ENCODE measurements at places on chromosomes 1 and 21.

- no peak overlapping the region for H3K27ac ChIP-seq
- no peaks in the 10 kb centered on the region for H3K4me1 ChIP-seq
- H3K36me3 ChIP-seq: no peaks in the 10 kb centered on the region
- peaks cover 1% of the 10 kb centered on the region for H3K27me3 ChIP-seq
- H3K4me3 ChIP-seq: peak overlapping the region; percentile 5
- no peak for DNase-seq
These were observed 626 bp downstream of the CXADR start for GRCh38 chr21:17513214-17514123.

GRCh38 chr1:115888976-115889375 lies 48.0 kb upstream of the NHLH2 start:
- H3K36me3 ChIP-seq: no peaks in the 10 kb centered on the region
- no peak for DNase-seq
- no peaks in the 10 kb centered on the region for H3K27me3 ChIP-seq
- no peak overlapping the region for H3K4me3 ChIP-seq
- no peak overlapping the region for H3K27ac ChIP-seq

- no peaks in the 10 kb centered on the region for H3K27me3 ChIP-seq
- no peak for DNase-seq
- H3K4me3 ChIP-seq: no peak overlapping the region
- no peaks in the 10 kb centered on the region for H3K36me3 ChIP-seq
These were observed 49.0 kb downstream of the MAGI3 start for GRCh38 chr1:113439277-113439670.

DNA sequence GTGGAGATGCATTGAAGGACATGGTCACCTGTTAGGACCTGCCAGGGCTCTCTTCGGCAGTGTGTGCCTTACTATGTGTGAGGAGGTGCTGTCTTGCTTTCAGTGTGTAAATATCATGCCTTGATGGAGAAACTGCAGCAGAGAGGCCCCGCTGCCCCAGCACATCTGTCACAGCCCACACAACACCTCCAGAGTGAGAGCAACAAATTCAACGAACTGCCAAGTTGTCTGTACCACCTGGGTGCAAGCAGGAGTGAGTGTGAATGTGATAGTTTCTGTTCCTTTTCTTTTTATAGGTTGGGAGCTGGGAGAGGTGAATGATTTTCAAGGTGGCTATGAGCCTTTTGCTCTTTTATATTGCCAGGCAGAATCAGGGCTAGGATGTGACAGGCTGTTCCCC lies 114.6 kb upstream of the KIAA0040 start:
- H3K27me3 ChIP-seq: no peaks in the 10 kb centered on the region
- H3K27ac ChIP-seq: no peak overlapping the region
- no peaks in the 10 kb centered on the region for H3K36me3 ChIP-seq
- no peak for DNase-seq

DNA sequence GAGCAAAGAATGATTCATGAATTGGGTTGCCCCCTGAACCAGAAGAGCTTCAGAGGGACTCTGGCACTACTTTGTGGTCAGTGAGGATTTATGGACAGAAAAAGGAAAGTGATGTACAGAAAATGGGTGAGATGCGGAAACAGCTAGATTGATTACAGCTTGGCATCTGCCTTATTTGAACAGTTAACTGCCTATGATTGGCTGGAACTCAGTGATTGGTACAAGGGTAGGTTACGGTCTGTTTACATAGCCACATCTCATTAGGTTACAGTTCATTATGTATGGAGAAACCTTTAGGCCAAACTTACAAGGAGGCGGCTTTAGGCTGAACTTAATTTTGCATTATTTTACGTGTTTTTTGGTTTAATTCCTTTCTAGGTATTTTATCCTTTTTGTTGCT lies 29.0 kb upstream of the RHOU start:
- H3K4me1 ChIP-seq: no peaks in the 10 kb centered on the region
- H3K27ac ChIP-seq: no peak overlapping the region

GRCh38 chr21:35995522-35996088 lies 64.7 kb downstream of the SETD4 start:
- H3K4me1 ChIP-seq: no peaks in the 10 kb centered on the region
- H3K27ac ChIP-seq: no peak overlapping the region
- no peak overlapping the region for H3K4me3 ChIP-seq
- H3K27me3 ChIP-seq: no peaks in the 10 kb centered on the region
- DNase-seq: no peak
- H3K36me3 ChIP-seq: no peaks in the 10 kb centered on the region

- no peaks in the 10 kb centered on the region for H3K36me3 ChIP-seq
- H3K27ac ChIP-seq: no peak overlapping the region
- no peak for DNase-seq
These were observed 16.9 kb upstream of the DMRTB1 start for GRCh38 chr1:53442299-53442698.

Data from aorta (tissue), 5 donors.